ENCODE measurements at places on chromosomes 11 and 22. TPM values are rescaled to one million over a fixed set of nuclear protein-coding genes. Genes with fewer than 3 reads are reported as not detected.

- DNase-seq: no peak
These were observed 662.2 kb upstream of the CNTN5 start for GRCh38 chr11:98358551-98358950.

DNA sequence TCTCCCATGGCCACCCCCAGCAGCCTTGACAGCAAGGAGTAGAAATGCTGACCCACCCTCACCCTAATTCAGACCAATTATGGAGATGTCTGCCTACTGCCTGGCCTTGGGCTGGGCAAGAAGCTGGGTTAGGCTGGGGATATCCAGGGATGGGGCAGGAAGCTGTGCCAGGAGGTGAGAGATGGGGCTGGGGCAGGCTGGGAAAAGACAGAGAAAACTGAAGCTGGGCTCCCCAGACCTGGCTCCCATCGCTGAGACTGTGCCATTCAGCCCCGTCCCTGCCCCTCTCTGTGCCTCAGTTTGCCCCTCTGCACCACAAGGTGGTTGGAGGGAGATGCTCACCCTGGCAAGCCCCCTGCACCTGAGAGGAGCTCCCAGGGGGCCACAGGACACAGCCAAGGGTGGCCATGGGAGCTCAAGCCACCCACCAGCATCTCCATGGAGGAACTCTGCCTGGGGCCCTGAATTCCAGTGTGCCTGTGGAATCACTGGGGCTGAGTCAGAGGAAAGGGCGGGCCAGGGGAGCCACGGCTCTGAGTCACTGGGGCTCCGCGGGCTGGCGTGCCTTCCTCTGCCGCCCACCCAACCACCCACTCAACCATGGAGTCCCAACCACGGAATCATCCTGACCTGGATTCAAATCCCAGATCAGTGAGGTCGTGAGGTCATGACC lies 6.0 kb upstream of the CARD10 start:
- DNase-seq: peak; percentile 83

DNA sequence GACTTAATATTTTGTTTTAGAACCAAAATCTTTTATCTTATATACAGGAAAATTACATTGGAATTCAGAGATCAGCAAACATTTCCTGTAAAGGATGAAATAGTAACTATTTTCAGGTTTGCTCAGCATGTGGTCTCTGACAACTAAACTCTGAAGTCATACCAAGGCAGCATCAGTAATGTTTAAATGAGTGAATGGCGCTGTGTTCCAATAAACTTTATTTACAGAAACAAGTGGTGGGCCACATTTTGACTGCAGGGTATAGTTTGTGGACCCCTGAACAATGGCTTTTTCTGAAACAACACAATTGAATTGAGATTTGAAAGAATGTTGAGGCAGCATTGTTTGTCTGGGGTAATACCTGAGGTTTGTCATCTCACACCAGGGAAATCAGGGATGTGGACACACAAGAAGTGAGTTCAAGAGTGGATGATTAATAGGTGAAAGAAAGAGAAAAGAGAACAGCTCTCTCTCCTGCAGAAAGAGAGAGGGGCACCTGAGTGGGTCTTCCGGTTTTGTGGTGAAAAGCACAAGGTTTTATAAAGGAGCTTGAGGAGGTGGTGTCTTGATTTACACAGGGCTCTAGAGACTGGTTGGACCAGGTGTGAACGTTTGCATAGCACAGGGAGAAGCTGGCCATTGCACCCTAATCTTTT lies 113.5 kb upstream of the VPREB1 start:
- DNase-seq: no peak

DNA sequence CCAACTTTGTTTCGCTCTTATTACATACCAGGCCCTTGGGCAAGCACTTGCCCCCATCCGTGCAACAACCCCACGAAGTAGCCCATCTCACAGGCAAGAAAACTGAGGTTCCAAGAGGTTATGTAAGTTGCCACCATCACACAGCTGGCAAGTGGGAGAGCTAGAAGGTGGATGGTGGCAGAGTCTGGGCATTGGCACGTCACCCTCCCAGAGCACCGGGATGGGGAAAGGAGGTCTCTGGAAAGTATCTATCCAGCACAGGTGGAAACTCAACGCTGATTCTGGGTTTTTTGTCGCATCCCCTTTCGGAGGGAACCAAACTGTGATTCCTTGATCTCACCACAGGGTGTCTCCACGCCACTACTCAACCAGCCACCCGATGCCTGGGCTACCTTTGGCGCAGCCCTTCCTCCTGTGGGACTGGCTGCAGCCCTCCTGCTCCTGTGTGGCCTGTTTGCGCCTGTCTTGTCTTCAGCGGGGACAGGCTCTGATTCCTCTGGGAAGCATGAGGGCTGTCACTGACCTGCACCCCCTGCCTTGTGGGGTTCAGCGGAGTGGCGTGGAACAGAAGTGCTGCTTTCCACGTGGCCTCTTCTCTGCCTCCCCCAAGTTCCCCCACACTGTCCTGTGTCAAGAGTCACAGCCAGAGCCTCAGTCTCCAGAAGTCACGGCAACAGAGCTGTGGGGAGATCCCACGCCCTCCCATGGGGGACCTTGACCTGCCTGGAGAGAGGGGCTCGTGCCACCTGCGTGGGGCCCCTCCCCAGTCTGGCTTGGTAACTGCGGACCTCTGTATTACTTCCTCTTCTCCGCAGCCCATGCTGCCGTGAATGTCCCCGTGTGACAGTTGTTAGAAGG lies 34.4 kb upstream of the TRIM29 start:
- DNase-seq: peak; percentile 51

- no peak for DNase-seq
These were observed 50.0 kb downstream of the RRAS2 start for GRCh38 chr11:14308897-14309387.

DNA sequence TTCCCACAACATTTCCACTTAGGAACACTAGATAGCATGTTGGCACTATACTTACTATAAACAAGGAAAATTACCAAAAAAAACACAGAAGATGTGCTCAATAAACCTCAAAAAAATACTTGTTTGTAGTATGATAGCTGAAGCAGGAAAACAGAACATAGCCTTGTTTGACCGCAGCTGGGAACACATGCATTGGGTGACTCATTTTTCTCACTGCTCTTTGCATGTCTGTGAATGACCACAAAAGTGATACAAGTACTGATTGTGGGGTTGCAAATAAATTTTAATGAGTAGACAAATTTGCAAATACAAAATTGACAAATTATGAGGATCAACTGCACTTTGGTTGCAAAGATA lies 22.8 kb upstream of the GUCY1A2 start:
- DNase-seq: no peak

DNA sequence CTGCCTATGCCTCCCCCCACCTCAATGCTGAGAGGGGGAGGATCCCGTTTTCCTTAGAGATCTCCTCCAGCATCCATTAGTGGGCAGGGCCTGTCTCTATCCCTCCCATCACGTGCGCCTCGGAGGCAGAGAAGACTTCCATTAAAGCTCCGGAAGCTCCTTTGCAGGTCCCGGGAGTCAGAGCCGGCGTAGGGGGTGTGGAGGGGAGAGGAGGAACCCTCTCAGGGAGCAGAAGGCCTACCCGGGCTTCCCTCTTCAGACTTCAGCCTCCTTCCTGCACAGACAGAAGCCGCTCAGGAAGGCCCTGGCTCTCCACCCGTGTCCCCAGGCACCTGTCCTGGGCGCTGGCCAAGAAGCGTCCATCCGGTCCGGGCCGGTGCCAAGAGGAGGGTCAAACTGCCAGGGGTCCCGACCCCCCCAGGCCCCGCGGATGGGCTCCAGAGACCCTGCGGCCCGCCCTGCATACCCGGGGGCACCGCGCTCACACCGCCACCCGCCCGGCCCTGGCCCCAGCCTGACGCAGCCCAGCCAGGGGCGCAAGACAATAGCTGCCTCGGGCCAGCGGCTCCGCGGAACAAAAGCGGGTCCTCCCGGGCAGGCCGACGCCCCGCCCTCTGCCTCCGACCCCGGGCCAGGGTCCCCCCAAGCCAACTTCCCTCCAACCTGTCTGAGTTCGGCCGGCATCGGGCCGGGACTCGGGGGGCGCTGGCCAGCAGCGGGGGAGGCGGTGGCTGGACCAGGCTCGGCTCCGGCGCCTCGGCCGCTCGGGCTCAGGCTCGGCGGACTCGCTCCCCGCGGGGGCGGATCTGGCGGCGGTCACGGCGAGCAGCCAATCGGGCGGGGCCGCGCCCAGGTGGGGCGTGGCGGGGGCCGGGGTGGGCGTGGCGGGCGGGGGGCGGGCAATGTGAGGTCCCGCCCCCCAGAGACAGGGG lies 29.9 kb downstream of the ARVCF start:
- peak; percentile 84 for DNase-seq

GRCh38 chr22:46460857-46461256 lies 76.6 kb downstream of the CELSR1 start:
- DNase-seq: no peak

DNA sequence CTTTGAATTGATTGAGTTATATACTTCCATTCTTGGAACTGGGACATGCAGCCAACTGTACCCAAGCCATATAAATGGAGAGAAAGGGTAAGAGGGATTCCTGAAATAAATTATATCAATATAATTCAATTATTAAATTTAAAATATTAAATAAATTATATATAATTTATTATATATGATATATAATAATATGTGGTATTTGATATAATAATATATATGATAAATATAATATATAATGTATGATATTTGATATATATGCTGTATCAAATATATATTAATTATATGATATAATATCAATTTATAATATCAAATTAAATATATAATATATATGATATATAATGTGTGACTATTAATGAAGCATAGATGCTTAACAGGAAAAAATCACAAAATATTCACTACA lies 677.0 kb downstream of the NELL1 start:
- DNase-seq: no peak

- DNase-seq: no peak
These were observed 31.5 kb downstream of the TSG101 start for GRCh38 chr11:18495271-18495670.

GRCh38 chr22:36510384-36510783 lies 3.5 kb upstream of the FOXRED2 start:
- no peak for DNase-seq

DNA sequence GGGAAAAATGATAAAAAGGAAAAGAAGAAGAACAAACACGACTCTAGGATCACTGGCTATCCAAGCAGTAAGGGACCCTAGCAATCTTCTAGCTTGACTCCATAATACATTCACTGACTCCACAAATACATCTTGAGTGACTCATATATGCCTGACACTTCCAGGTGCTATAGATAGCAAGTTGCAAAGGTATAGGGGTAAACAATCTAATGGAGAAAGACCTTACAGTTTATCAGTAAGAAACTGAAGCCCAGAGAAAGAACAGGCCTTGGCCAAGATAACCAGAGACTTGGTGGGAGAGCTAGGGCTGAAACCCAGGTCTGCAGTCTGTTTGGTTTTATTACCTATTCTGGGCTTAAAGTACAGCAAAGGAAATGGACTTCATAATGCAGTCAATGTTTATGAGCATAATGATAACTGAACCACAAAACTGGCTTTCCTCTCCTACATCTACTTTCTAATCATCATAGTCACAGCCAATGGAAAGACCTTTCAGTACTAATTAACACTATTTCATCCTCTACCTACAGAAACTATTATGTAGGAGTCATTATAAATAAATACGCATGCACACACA lies 19.7 kb upstream of the SLC5A1 start:
- no peak for DNase-seq

DNA sequence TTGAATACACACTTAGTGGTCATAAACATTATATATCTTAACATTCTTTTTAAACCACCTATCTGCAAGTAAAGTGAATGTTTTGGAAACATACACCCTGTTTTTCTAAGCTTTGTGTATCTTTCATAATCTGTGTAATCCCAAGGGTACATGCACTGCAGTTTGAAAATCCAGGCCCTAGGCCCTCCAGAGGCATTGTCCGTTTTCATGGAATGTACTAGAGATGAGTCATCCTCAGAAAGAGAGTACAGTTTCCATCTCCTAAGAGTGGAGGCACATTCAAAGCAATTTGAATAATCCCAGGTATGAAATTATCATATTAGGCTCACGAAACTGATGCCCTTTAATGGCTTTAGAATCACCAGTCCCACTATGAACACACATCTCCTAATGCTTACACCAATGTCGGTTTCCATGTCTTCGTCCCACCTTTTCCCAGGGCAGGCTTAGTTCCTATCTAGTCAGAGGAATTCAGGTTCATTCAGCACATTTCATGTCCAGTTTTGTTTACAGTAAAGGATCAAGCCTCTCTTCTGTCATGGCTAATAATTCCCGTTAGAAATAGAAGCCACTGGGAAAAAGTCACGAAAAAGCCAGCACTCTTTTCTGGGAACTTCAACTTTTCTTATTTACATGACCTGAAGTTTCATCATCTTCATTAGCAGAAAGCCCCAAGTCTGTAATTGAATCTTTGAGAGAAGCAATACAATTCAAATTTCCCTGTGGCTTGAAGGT lies 39.5 kb upstream of the CD44 start:
- no peak for DNase-seq

- DNase-seq: no peak
These were observed 144.2 kb downstream of the TRIM29 start for GRCh38 chr11:119993722-119994121.

- no peak for DNase-seq
These were observed 653 bp downstream of the PCSK7 start for GRCh38 chr11:117230999-117231841.

- DNase-seq: no peak
These were observed 48.2 kb upstream of the PARVA start for GRCh38 chr11:12329169-12329568.

- no peak for DNase-seq
These were observed 122.8 kb upstream of the TOP3B start for GRCh38 chr22:22105364-22105763.

DNA sequence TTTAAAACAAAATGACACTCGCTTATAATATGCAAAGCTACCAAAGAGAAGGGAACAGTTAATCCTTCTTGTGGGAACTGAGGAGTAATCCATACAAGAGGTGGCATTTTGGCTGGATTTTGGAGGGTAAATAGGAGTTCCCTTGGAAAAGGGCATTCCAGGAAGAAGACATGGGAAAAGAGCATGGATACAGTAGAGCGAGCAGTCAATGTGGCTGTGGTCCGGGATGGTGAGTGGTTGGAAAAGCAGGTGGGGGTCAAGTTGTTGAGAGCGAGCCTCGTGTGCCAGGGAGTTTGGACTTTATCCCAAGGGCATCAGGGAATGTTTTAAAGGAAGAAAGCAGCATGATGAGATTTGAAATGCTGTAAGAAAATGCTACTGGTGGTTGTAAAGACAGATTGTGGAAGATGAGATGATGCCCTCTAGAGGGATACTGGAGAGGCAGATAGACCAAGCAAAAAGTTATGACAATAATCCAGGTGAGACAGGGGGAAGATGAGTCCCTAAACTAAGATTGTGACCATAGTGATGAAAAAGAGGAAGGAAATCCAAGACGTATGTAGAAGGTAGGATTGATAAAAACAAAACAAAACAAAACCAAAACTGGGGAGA lies 3.8 kb upstream of the MMP7 start:
- DNase-seq: no peak

- DNase-seq: peak; percentile 54
These were observed 14.3 kb downstream of the PDGFB start for GRCh38 chr22:39230261-39231196.

DNA sequence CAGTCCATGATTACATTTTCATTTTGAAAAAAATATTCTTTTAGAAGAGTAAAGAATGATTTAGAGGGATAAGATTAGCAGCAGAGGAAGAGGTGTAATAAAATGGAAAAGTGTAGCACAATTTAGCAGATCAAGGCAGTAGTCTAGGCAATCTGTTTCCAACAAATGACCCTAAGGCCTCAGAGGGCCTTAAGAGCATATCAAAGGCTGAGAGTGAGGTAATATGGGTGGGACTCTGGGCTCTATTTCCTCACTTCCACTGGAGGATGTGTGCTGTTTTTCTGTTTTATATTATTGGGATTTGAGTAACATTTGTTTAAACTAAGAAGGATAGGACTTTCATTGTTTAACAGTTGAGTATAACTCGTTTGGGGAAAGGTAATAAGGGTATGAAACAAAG lies 28.8 kb downstream of the CCDC81 start:
- no peak for DNase-seq

Gene PHF21B
- total RNA-seq: not detected

Gene MMP27
- not detected for total RNA-seq

Gene IGSF22
- 0.26 TPM for total RNA-seq
